ENCODE measurements at places on chromosomes 1 and 21.
A peak's percentile ranks its signal among the peaks of the same experiment; 100 is the strongest.

GRCh38 chr21:46097336-46098293, at the start of gene COL6A2:
Gene COL6A2, plus strand, starts transcription at chr21:46098112.
- no peak for DNase-seq

DNA sequence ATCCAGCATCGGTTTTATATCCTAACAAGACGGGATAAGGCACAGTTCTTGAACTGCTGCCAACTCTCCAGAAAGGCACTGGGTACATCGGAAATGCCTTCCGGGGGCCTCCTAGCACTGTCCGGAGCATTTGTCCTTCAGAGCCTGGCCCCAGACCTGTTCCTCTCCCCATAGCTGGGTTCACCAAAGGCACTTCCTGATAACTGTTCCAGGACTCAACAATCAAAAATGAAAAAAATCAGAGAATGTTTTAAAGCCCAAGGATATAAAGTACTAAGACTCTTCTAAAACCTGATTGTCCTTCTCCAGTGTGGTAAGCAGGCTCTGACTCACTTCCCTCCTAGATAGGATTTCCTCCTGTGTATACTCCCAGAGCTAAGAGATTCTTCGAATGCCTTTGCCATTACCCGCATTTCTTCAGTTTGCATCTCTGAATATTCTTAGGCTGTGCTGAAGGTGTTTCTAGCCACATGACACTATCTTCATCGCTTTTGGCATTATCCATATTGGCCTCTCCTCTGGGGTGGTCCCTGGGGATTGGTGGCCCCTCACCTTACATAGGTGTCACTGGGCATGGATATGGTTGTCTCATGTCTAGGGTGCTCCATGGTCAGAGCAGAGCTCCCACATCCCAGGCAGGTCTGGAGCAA, 112.9 kb downstream of the ZBTB18 start:
- DNase-seq: no peak

DNA sequence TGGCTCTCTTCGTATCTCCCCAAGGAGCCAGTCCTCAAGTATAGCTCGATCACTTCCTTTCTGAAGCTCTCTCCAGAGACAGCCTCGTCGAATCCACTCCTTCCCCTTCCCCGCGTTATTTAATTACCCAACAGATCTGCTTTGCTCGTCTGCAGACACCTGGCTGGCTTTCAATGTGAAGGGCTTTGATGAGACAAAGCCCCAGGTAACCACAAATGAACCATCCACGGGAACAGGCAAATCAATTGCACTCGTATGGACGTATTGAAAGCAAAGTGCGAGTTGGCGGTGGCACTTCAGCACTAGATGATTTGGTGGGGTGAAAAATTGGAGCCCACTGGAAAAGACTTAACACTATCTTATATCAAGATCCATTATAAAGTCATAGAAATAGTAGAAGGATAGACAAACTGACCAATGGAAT, 364 bp upstream of the BCAR3 start:
- DNase-seq: no peak

DNA sequence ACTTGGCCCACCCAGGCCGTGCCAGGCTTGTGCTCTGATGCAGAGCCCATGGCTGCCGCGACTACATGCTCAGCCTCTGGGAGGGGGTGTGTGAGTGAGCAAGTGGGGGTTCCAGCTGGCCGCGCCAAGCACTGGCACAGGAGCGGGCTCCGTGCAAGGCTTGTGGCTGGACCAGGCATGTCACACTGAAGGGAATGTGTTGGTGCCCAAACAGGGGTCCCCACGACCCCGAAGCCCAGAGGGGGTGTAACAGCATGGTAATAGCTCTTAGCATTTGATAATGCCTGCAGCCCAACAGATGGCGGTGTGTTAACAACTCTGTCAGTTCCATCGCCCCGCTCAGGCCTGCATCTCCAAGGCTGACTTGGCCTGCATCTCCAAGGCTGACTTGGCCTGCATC, 38.3 kb upstream of the CD46 start:
- DNase-seq: no peak

DNA sequence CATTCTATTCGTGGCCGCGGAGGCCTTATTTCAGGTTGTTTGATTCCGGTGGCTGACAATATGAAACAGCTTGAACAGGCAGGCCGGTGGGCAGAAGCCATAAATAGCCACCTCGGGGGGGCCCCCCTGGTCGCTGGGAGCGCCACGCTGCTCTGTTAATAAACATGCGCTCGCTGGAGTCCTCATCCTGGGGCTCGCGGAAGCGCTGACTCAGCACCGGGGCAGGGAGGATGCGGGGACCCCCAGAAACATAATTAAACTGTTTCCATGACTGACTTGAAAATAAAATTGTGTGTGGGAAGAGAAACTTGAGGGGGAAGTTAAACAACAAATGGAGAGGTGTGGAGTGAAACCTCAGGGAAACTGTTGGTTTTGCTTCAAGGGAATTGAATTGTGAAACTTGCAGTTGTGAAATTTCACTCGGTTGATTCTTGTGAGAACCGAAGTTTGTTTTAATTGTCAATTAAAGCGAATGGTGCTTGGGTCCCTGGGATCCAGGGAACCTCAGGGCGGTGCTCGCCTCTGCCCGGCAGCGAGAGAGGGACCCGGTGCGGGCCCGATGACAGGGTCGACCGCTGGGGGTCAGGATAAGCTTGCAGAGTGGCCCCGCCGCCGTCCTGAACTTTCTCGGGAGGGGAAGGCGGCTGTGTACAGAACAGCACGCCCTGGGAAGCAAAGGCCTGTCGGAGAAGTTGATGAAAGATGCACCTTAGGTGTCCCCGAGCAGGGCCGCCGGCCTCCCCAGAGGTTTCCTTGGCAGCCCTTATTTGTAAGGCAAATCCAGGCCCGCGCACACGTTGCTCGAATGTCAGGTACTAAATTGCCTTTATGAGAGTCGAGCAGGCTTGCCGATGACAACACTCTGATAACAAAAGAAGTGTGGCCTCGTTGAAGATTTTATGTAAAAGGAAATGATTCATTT, 176.9 kb upstream of the LMO4 start:
- no peak for DNase-seq

GRCh38 chr1:119808972-119809550, 2.2 kb downstream of the REG4 start:
- DNase-seq: peak; percentile 74

DNA sequence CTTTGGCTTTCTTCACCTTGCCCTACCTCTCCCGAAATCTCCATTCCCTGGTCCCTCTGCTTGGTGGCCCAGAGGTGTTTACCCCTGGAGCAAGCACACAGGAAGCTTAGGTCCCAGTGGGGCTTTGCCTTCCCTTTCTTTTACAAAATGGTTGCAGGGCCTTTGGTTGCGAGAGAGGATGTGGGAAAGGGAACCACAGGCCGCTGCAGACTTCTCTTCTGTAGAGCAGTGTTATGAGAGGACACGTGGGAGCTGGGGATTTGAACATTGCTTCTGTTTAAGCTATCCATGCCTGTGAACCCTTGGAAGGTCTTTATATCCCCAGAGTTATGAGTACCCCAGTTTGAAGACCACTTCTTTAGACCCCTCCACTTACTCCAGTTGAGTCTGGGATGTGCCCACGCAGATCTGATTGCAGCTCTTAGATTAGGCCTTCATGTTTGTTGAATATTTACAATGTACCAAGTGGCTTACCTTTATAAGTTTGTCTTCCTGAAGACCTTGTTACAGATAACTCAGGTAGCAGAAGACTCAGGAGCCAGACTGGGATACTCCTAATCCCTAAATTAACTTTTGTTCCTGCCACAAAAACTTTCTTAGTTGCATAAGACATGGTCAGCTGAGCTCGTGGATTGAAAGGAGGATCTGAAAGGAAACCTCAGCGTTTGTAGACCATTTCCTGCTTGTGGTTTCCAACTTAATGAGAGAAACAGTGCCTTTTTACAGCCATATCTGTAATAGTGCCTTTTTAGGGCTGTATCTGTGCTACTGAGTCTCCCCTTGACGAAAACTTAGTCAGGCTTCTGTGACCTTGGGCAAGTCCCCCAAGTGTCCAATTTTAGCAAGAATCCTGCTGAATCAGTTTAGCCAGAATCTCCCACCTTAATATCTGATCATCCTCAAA, 21.9 kb upstream of the IVNS1ABP start:
- DNase-seq: peak; percentile 86

DNA sequence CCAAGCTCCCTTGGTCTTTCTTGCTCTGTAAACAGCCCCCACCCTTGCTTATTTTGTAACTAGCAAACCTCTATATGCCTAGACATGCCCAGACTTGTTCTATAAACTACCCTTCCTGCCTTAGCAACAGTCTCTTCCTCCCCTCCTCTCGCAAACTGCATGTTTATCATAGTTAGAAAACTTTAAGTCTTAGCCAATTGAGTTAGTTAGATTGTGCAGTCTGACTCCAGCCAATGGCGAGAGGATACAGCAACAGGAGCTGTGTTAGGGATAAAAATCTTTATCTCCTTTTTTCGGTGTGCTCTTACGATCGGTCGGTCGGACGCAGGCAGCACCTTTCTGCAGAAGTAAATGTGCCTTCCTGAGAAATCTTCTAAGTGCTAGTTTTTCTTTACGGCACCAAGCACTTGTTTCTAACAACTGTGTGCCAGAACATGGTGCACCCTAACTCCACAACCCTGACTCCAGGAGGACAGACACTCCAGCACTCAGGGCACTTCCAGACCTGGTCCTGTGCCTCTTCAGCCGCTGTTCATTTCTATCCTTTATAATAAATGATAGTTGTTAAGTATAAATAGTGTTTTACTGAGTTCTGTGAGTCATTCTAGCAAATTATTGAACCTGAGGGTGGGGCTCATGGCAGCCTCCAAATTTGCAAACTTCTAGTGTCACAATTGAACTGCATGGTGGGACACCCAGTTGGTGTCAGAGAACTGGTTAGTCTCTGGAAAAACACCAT, 25.7 kb upstream of the GNG4 start:
- DNase-seq: no peak

GRCh38 chr1:15974855-15975254, 1.0 kb downstream of the ZBTB17 start:
- no peak for DNase-seq

DNA sequence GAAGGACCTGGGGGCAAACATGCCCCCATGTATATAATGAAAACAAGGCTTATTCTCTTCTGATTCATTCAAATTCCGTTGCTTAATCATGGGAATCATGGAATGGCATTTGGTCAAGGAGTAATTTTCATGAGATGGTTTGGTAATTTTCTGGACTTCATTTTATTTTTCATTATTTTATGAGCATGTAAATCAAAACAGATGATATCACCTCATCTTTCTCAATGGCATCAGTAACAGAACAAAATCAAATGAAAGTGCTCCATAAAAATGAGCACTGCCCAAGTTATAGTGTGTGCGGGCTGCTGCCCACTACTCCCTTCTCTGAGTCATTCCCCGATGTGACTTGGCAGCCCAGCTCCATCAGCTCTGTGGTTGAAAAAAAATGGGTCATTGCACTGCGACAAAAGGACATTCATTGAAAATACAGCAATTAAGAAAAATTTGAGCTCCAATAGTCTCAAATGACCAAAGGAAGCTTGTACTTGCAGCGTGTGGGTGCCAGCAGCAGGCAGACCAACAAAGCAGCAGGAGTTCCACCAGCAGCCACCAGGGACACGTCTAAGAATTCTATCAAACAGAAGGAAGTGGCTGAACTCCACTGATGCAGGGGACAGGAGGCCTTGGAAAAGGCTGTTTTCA, 84.3 kb upstream of the VAV3 start:
- DNase-seq: peak; percentile 62

DNA sequence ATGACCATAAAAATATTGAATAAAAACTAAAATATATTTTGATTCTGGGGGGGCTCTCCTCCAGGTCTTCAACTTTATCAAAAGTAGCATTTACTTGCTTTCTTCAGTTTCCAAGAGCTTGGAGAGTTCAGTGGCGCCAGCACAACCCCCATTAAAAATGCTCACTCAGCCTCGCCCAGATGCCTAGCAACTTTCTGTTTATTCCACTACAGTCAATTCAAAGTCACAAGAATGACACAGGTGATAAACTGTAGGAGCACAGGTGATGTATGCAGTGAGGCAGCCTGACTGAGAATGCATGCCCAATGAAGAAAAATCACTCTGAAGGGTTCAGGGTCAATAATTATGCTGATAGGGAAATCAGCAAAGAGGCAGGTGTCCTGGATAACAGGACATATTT, 159.4 kb upstream of the ATP1B1 start:
- DNase-seq: no peak

DNA sequence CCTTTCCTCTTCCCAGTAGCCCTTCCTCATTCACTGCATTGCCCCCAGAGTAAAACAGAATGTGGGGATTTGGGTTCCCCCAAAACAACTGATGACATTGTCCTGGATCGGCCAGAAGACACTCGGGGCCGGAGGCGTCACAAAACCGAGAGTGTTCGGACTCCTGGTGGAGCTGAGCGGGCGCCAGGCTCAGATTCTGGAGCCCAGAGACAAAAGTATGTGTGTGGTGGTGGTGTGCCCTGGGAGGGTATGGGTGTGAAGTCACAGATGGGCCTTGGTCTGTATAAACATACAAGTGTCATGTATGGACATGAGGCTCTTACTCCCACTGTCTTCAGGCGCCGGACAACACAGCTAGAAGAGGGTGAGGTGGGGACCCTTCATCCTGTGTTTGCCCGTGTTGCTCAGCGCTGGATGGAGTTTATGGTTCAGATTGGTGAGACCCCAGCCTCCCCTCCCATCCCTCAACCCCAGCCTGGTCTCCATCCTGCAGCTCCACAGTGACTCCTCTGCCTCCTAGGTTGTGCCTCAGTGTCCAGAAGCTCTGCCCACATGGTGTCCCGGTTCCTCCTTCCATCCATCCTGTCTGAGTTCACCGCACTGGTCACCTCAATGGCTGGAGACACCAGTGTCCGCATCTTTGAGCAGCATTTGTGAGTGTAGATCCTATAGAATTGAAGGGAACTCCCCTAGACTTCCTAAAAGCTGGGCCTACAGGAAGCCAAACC, 12.4 kb downstream of the HYI start:
- DNase-seq: no peak

DNA sequence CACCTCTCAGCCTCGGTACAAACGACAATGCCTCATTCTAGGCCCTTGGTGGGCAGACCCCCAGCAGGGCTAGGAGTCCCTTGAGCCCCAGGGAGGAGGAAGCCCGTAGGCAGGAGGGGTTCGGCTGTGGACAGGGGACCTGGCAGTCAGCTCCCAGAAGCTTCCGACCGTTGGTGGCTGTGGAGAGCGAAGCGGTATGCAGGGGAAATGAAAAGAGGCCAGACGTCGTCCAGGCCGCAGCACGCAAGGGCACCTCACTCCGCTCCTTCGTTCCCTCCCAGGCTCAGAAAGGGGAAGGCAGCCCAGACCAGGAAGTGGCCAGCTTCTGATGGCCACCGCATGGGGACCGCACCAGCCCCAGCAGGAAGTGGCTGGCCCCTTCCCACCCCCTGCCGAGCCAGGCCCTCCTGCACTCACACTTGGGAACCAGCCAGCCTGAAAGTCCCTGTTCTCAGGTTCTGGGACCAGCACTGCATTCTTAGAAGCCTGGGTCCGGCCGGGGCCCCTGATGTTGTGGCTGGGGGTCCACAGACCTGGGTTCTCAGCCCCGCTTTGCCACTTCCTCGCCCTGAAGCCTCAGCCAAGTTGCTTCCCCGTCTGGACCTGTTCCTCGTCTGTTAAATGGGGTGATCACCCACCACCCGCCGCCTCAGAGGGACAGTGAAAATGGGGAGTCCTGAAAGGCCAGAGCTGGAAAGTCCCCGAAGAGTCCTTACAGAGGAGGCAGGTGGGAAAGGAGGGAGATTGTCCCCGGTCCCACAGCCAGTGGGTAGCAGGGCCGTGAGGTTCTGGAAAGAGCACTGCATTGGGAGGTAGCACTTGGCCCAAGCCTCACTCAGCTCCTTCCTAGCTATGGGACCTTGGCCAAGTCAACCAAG, 104.0 kb upstream of the RUNX3 start:
- no peak for DNase-seq

Data from DND-41 (cell line).